T-cell (primary cell): ENCODE measurements at places on chromosomes 4 and X.

DNA sequence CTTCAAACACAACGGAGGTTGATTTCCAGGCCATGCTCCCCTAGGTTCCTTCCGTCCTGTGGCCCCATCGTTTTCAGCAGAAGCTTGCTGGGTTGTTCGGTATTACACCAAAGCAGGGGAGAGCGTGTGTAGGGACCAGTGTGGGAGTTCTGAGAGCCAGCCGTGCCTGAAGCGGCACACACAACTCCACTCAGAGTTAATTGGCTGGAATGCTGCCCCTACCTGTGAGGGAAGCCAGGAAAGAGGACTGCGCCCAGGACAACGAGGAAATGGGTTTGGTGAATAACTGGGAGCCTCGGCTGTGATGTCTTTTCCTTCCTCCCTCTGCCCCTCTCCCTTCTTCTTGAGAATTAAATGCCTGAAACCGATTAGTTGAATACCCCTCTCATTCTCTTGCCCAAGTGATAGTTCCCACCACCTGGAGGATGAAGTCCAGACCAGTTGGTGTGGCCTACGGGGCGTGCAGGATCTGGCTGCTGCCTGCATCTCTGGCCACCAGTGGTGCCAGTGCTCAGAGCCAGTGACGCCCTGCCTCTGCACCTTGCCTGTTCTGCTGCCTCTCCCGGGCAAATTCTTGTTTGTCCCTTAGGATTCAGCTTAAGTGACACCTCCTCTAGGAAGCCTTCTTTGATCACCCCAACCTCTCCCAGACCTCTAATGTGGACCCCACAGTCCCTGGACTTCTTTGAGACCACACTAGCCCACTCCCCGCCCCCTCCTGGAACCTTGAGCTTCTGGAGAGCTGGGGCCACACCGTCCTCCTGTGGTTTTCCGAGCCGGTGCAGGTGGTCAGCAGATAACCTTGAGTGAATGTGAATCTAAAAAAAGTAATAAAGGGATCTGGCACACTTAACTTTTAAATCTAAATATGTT lies 33.6 kb downstream of the TBC1D14 start:
- peak overlapping the region; percentile 76 for H3K27ac ChIP-seq
- H3K4me3 ChIP-seq: peak overlapping the region; percentile 25
- no peaks in the 10 kb centered on the region for H3K36me3 ChIP-seq
- no peaks in the 10 kb centered on the region for H3K27me3 ChIP-seq
- DNase-seq: no peak

GRCh38 chr4:164287173-164287572 lies 466.8 kb upstream of the SMIM31 start:
- no peaks in the 10 kb centered on the region for H3K27me3 ChIP-seq
- H3K4me1 ChIP-seq: no peaks in the 10 kb centered on the region
- no peaks in the 10 kb centered on the region for H3K36me3 ChIP-seq
- no peak for DNase-seq

DNA sequence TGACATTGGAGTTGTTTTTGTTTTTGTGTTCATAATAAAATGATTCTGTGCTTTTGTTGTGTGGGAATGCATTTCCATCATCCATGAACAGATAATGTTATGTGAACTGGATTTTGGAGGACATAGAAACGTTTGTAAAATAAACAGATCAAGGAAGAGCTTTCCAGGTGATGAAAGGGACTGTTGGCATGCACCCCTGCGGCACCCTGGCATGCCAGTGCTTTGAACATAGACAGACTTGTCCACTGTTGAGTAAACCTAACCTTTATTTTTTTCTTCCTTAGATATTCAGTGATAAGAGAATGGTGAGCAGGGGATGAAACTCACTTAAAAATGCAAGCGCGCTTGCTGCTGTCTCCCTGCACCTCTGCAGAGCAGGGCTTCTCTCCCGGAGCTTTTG lies 59.8 kb downstream of the TRAPPC11 start:
- no peak overlapping the region for H3K4me3 ChIP-seq
- peaks cover 2% of the 10 kb centered on the region for H3K4me1 ChIP-seq
- peaks cover 14% of the 10 kb centered on the region for H3K27me3 ChIP-seq

GRCh38 chr4:149512501-149512900 lies 303.1 kb downstream of the IQCM start:
- H3K36me3 ChIP-seq: no peaks in the 10 kb centered on the region
- DNase-seq: no peak
- H3K27me3 ChIP-seq: no peaks in the 10 kb centered on the region
- H3K4me1 ChIP-seq: no peaks in the 10 kb centered on the region
- H3K27ac ChIP-seq: no peak overlapping the region
- no peak overlapping the region for H3K4me3 ChIP-seq
